ENCODE measurements at places on chromosomes 7 and 10.
A peak's percentile ranks its signal among the peaks of the same experiment; 100 is the strongest.

DNA sequence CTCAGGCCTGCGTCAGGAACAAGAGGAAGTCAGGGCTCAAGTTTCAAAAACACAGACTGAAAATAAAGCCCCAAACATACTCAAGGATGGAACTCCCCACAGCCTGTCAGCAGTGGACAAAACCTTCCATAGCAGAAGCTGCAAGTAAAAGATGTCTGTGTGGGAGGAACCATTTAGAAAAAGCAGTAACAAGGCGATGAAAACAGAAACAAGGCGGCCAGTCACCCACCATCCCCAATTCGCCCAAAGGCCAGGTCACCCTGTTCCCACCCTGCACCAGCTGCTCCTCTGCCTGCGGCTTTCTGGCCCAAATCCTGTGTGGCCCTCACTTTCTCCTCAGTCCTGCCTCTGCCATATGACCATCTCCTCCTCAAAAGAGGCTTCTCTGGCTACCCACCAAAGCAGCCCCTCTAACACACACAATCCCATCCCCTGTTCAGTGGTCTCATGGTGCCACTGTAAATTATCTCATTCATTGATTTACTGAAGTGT, 27.8 kb downstream of the KCNMA1 start:
- peak; percentile 75 for DNase-seq

GRCh38 chr7:39413636-39414223, 152.5 kb upstream of the YAE1 start:
- peak; percentile 42 for DNase-seq

- DNase-seq, result no peak
Measured at GRCh38 chr10:43042503-43043341, 34.1 kb upstream of the RET start.

- DNase-seq, result no peak
Measured at GRCh38 chr10:8404721-8405120, 350.2 kb downstream of the GATA3 start.

- no peak for DNase-seq
Measured at GRCh38 chr7:140230861-140231770, 54.3 kb upstream of the KDM7A start.

GRCh38 chr7:114715907-114716306, 206.0 kb upstream of the MDFIC start:
- DNase-seq, result peak; percentile 6
